ENCODE measurements at places on chromosomes 3 and 15. TPM values are rescaled to one million over a fixed set of nuclear protein-coding genes. Genes with fewer than 3 reads are reported as not detected.
A peak's percentile ranks its signal among the peaks of the same experiment; 100 is the strongest.

DNA sequence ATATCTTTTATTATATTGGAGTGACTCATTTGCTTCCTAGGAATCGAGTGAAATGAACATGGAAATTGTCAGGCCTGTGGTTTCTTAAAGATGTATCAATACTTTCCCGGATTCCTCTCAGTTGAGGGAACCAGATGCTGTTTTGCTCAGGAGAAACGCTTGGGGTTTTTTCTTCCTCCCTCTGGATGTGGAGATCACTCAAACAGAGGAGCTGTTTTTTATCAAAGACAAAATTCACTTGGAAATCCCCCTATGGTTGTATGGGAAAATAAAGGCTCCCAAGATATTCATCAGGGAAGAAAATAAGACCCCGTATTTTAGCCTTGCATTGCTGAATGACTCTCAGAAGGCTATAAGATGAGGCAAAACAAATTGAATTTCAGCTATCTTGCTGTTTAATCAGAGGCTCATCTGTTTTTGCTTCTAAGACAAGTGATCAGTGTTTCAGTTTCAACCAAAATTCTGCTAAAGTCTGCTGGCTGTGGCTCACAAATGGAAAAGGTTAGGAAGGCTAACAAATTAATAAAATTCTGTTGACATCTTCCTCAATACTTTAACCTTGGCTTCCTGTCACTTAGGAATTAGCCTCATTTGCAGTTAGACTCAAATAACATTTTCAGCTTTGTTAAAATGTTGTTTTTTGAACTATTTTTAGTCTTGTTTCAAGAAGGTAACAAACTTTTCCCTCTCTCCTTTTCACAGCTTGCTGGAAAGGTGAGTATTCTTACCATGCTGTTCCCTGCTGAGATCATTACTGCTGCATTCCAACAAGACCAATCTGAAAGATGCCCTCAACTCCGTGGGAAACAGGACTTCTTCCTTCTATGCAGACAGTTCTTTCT is 83.6 kb downstream of the COL6A5 start:
- no peak for DNase-seq

DNA sequence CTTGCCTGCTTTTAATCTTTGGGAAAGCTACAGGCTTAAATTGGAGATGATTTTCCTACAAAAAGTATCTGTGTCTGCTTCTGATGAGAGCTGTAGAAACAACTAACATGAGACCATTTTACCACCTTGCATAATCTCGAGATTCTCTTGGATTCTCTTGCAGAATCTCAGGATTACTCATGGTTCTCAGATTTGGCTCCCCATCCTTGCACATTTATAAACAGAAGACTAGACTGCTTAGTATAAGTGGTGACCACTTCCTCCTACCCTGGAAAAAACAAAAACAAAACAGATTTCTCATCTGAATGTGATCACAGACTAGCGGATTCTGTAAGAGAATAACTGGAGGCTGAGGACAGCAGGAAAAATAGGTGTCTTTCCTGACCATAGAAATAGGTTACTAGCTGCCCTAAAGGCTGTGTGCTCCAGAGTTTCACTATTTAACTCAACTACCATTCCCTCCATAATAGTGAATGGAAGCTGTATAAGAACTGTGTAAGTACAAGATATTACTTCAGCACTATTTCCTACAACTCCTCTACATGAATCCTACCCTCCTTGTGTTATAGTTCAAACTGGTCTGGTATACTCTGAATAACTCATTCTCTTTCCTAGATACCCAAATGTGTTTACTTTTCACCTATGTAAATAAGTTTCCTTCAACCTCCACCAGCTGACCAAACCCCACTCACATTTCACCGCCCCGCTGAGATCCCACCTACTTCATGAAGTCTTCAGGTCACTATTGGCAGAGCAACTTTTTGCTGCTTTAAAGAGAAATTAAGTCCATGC is 122.2 kb upstream of the C2CD4B start:
- no peak for DNase-seq

The NR1I2 gene
- polyA plus RNA-seq, result 0.27 TPM

The GOLGA6L9 gene
- polyA plus RNA-seq, result 1.2 TPM

GRCh38 chr3:32104492-32104891 is 1.9 kb upstream of the GPD1L start:
- no peak for DNase-seq

The INSYN1 gene
- polyA plus RNA-seq, result not detected

- DNase-seq, result peak; percentile 16
Observed at GRCh38 chr3:55755516-55756205, 268.6 kb upstream of the WNT5A start.

- DNase-seq, result no peak
Observed at GRCh38 chr3:165503825-165504224, 307.6 kb upstream of the SLITRK3 start.

DNA sequence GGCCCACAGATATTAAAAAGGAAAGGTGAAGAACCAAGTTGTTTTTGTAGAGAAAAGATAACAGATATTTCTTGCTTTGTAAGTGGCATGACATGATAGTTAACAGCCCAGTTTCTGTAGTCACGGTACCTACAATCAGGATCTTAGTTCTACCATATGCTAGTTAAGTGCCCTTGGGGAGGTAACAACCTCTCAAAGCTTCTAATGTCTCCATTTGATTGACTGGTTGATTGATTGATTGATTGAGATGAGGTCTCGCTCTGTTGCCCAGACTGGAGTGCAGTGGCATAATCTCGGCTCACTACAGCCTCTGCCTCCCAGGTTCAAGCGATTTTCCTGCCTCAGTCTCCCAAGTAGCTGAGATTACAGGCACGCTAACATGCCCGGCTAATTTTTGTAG is 28.5 kb downstream of the SENP5 start:
- no peak for DNase-seq

DNA sequence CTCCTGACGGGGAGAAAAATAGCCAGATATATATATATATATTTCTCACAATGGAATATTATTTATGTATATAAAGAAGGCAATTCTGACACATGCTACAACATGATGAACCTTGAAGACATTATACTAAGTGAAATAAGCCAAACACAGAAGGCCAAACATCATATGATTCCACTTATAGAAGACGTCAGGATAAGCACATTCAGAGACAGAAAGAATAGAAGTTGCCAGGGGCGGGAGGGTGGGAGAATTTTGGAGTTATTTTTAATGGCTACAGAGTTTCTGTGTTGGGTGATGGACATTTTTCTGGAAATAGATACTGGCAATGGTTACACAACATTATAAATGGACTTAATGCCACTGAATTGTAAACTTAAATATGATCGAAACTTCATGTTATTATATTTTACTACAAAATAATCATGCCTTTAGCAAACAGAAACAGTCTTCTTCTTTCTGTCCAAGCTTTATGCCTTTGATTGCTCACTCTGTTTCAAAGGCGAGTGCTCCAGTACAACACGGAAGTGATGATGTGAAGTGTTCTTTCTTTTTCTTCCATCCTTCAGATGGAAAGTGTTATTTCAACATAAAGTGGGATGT is 514.0 kb downstream of the OCA2 start:
- DNase-seq, result peak; percentile 6

DNA sequence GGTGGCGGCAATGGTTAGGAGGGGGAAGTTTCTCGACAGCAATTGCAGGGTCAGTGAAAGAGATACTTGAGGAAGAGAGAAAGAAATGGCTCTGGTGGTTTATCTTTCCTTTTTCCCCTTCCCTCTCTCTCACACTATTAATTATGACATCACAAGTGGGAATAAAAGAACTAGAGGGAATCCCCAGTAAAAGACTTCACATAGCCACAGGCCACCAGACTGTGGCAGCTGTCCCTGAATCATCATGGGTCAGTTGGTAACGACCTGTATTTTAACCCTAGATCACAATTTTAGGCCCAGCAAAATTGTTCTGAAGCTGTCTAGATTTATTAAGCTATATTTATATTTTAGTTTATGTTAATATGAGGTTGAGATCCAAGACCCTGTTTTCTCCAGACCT is 40.3 kb downstream of the MBNL1 start:
- no peak for DNase-seq

The NME9 gene
- 2.2 TPM for polyA plus RNA-seq

DNA sequence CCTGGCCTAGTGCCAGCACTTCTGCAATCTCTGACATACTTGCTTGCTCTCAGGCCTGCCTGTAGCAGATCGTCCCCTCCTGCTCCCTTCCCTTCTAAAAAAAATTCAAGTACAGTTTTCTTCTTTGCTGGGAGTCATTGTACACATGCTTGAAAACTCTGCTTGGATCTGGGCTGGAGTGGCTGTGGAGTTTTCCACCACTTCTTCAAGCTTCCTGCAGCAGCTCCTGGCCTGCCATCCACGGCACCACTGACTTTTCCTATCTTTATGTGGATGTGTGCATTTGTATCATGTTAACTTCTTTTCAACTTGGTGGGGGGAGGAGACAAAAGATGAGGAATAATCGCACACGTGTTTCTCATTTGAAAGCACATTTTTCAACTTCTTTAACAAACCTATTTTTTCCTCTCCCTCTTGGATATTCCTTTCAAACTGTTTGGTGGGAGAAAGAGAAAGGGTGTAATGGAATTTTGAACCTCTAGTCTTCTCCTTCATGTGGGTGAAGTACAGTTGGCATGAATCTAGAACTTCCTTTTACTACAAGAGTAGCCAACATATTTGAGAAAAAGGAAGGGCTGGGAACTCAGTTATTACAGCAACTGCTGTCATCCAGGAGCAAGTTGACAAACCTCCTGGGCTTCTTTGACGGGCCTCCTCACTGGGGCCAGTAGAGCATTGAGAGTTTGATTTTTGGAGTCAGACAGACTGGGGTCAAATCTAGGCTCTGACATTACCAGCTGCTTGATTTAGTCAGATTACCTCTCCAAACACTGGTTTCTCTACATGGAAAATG is 61.2 kb upstream of the LRTM1 start:
- peak; percentile 84 for DNase-seq

DNA sequence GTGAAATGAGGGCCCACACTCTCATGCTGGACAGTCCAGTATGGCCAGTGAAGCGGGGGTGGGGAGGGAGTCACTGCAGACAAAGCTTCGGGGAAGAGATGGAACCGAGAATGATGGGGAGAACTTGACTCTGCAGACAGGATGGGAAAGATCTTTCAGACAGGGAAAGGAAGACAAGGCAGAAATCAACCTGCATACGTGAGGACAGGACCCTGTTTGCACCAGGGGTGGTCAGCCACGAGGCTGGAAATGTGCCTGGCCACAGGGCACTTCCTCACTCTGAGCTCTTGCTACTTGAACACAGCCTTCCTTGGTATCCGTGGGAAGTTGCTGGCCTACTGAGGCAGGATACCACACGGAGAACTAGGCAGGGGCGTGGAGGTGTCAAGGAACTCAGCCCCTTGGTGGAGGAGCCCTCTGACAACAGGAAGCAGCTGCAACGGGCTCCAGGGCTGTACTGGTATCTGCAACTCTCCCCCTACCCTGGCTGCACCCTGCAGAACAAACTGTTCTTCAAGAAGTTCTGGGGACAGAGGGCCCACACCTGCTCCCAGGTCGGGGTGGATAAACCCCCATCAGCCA is 9.3 kb upstream of the SRP14 start:
- no peak for DNase-seq

DNA sequence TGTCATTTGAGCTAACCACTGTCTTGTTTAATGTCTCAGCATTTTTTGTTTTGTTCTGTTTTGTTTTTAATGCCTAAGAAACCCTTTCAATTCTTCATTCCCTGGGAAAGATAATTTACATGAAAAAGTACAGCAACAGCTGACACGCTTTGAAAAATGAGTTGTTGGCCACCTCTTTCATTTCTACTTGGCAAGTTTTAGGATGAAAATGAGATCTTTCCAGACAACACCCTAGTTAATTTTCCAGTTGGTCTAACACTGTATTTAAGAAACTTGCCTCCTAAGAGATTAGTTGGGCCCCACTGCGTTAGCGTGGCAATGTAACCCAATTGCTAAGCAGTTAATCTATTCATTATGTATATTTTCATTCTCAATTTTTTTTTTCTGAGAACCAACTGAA is 194.0 kb upstream of the LRRN1 start:
- no peak for DNase-seq

GRCh38 chr3:143283432-143284128 is 164.0 kb downstream of the CHST2 start:
- no peak for DNase-seq

DNA sequence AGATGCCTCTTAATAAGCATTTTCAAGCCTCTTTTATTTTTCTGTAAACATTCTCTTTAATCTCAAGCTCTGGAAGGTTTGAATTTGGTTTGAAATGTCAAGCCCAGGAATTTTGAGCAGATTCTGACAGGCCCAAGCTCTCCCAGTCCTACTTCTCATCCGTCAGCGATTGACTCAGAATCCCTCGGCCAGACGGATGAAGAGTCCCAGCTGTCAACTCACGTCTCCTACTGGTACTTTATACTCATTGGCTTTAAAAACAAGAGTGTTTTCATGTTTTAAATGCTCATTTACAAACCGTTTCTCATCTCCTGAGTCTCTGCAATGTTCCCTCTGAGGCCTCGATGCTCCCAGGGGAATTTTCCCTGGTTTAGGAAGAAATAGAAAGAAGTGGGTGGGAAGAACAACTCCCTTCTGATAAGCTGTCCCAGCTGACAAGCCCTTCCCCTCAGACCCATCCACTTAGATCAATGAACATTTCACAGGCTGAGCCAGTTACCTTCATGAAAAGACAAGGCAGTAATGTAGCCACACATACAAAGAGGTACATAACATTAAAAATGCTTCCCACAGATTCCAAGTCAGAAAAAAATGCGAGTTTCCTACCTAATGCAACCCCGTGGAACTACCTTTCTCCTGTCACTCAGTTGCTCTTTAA is 478.2 kb upstream of the DPH6 start:
- no peak for DNase-seq

The CHAC1 gene
- polyA plus RNA-seq, result 1.5 TPM

- no peak for DNase-seq
Observed at GRCh38 chr15:33315044-33315443, 4.3 kb downstream of the RYR3 start.

DNA sequence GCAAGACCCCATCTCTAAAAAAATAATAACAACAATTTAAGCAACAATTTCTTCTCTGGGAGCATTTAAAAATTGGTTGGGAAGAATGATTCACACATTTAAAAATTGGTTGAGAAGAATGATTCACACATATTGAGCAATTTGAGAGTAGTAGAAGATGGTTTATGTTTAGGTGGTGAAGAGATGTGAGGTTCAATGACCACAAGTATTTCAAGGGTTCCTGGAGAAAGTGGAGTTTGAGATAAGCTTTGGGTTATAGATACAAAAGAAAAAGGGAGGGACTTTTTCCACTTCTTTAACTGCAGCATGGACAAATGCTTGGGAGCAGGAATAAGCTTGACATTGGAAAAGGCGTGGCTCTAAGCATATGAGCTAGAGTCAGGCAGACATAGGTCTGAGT is 145.7 kb upstream of the NPHP3 start:
- no peak for DNase-seq

GRCh38 chr3:116051586-116051985 is 393.7 kb downstream of the LSAMP start:
- DNase-seq, result no peak

DNA sequence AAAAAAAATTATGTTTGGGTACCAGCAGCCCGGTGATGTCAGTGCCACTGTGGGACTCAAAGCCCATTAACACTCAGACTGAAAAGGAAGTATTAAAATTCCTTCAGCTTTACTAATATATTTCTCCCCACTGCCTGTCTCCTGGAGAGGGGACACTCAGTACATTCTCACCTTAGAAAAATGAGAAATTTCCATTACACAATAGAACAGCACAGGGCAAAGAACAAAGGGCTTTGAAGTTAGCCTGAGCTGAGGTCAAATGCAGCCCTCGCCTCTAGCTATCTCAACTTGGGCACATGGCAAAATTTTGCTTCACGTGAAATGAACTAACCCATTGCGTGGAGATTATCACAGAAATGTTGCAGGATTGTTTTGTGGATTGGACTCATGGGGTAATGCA is 80.8 kb downstream of the RARB start:
- DNase-seq, result no peak

GRCh38 chr3:66200786-66201185 is 20.0 kb upstream of the SLC25A26 start:
- DNase-seq, result no peak

The EFCAB12 gene
- 0.16 TPM for polyA plus RNA-seq

The ANP32A gene
- 185 TPM for polyA plus RNA-seq
